ENCODE measurements at places on chromosomes 3 and 15. TPM values are rescaled to one million over a fixed set of nuclear protein-coding genes. Genes with fewer than 3 reads are reported as not detected.

KLF15 gene
- 7.7 TPM for total RNA-seq

SCG3 gene
- total RNA-seq: 36.4 TPM

THPO gene
- not detected for total RNA-seq

ITPKA gene
- total RNA-seq: 2.6 TPM

OR5K2 gene
- not detected for total RNA-seq

SLC22A13 gene
- 0.27 TPM for total RNA-seq

SYNPR gene
- 21.0 TPM for total RNA-seq

POMGNT2 gene
- total RNA-seq: 31.2 TPM

ARGFX gene
- total RNA-seq: not detected

PLSCR2 gene
- total RNA-seq: not detected

CSNK1G1 gene
- 42.1 TPM for total RNA-seq

FMN1 gene
- 67.1 TPM for total RNA-seq

AGBL1 gene
- 3.7 TPM for total RNA-seq

ROPN1 gene
- not detected for total RNA-seq

HAPLN3 gene
- 17.2 TPM for total RNA-seq

ADIPOQ gene
- total RNA-seq: 1.4 TPM

CLDN18 gene
- total RNA-seq: not detected

Measured in camera-type eye (tissue), 1 donor.